ENCODE measurements at places on chromosomes 12 and 14.

DNA sequence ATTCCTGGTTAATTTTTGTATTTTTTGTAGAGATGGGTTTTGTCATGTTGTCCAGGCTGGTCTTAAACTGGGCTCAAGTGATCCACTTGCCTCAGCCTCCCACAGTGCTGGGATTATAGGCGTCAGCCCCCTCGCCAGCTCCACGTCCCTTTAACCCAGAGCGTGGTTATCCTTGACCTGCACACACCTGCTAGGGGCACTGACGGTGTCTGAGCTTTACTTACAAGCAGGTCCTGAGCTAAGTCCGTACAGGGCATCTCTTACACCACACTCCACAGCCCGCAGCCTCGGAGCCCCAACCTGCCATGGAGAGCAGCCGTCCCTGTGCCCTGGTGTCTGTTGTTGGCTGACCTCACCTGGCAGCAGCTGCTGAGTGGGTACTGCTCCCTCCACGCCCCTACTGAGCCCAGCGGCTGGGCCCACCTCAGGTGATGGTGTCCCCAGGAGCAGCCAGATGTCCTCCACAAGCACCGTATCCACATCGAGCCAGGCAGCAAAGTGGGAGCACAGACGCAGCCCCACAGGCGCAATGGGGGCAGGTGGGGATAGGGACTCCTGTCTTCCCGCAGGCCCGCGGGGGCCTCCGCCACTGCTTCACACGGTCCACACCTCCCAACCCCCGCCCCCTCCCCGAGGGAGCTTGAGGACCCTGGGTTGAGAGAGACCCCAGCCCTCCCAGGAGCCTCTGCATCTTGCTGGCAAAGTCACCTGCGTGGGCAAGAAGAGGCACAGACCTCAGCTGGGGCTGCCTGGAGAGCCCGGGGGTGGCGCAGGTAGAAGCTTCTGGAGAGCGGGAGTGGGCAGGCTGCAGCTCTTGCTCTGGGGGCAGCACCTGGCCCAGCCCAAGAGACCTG, 325.4 kb upstream of the SFSWAP start:
- no peak for DNase-seq

- DNase-seq = no peak
Observed at GRCh38 chr14:36317650-36318049, 2.8 kb downstream of the MBIP start.

GRCh38 chr12:116672842-116673516, 64.9 kb downstream of the SPRING1 start:
- DNase-seq = no peak

- DNase-seq = no peak
Observed at GRCh38 chr14:74569806-74570591, 42.0 kb downstream of the LTBP2 start.

Data from stimulated activated CD4-positive, alpha-beta T cell treated with anti-CD3 and anti-CD28 coated beads, Interleukin-4, amount 100 ng/mL, for 4 hours (primary cell).